ENCODE measurements at places on chromosomes 7 and 10. TPM values are rescaled to one million over a fixed set of nuclear protein-coding genes. Genes with fewer than 3 reads are reported as not detected.

DNA sequence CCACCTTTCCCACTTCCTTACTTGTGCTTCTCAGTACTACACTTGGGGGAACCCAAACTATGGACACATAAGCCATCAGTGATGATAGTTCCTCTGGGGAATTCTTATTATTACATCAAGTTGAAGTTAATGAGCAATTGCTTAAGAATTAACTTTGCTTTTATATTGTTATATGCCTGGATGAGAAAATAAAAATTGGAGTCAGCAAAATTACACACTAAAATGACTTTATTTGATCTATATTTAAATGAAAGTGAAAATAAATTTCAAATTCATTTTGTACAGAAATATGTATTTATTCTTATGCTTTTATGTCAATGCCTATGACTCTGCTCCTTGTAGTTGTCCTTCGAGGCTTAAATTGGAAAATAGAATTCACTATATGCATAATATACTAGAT, 149.4 kb upstream of the KCND2 start:
- DNase-seq: no peak

DNA sequence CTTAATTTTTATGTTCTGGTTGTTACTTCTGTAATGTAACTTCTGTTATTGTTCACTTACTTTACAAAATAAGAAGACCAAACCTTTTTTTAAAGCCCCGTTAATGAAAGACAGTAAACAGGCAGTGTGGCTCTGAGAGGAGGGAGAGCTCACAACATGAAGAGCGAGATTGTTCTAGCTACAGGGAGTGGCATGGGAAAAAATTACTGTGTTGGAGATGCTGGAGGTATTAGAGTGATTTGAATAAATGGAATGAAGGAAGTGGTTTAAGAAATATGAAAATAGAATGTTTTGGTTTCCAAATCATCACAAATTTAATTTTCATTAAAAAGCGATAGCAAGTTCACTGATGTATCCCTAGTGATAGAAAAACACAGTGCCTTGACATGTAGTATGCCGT, 31.8 kb downstream of the REEP3 start:
- no peak for DNase-seq

DNA sequence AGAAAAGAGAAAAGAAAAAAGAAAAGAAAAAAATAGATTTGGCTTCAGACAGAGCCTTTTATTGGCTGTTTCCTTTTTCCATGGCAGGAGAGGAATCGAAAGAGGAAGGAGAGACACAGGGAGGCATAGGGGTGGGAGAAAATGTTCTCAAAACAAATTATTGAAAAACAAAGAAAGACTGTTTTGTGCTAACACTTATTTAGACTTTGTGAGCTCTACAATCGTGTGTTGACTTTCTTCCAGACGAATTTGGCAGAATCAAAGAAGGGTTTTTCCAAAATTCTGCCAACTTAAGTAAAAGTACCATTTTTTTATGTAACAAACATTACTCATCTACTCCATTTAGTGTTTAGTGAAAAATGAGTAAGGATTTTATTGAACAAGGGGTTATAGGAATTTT, 982.2 kb downstream of the REEP3 start:
- no peak for DNase-seq

DNA sequence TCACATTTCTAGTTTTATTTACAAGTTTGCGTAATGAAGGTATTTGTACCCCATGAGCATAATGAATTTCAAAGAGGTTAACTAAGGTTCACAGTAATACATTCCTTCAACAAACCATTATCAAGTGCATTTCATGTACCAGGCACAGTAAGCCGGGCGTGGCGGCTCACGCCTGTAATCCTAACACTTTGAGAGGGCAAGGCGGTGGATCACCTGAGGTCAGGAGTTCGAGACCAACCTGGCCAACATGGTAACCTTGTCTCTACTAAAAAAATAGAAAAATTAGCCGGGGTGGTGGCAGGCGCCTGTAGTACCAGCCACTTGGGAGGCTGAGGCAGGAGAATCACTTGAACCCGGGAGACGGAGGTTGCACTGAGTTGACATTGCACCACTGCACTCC, 4.3 kb upstream of the EIF3A start:
- DNase-seq: no peak

GRCh38 chr10:1215862-1216573, 159.8 kb downstream of the WDR37 start:
- DNase-seq: no peak

GRCh38 chr7:104552102-104552501, 223.7 kb downstream of the LHFPL3 start:
- DNase-seq: peak; percentile 81

- no peak for DNase-seq
Measured at GRCh38 chr10:131963350-131963749, 18.4 kb downstream of the BNIP3 start.

DNA sequence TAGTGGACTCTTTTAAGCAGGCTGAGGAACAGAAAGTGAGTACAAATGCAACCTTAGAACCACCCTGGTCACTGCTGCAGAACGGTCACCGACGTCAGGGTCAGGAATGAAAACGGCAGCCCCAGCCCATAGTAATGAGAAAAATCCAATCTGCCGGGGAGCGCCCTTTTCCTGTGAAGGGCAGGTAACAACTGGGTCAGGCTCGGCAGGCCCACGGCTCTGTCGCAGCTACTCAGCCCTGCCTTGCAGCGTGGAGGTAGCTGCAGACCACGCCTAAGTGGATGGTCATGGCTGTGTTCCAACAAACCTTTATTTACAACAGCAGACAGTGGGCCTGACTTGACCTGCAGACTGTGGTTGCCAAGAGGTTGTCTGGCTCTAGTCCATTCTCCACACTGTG, 563.2 kb downstream of the DNAJB6 start:
- DNase-seq: no peak

- no peak for DNase-seq
Measured at GRCh38 chr10:114795039-114795438, 26.5 kb upstream of the FHIP2A start.

- no peak for DNase-seq
Measured at GRCh38 chr7:95527776-95528250, 42.1 kb downstream of the ASB4 start.

NME8 gene
- not detected for total RNA-seq

GNGT1 gene
- not detected for total RNA-seq

SSC4D gene
- not detected for total RNA-seq

SCIN gene
- not detected for total RNA-seq

PAPOLB gene
- not detected for total RNA-seq
